Activated naive CD4-positive, alpha-beta T cell treated with anti-CD3 and anti-CD28 coated beads, Interleukin-2, amount 50 U/mL, for 16 hours (primary cell): ENCODE measurements at places on chromosomes 5 and 9.

DNA sequence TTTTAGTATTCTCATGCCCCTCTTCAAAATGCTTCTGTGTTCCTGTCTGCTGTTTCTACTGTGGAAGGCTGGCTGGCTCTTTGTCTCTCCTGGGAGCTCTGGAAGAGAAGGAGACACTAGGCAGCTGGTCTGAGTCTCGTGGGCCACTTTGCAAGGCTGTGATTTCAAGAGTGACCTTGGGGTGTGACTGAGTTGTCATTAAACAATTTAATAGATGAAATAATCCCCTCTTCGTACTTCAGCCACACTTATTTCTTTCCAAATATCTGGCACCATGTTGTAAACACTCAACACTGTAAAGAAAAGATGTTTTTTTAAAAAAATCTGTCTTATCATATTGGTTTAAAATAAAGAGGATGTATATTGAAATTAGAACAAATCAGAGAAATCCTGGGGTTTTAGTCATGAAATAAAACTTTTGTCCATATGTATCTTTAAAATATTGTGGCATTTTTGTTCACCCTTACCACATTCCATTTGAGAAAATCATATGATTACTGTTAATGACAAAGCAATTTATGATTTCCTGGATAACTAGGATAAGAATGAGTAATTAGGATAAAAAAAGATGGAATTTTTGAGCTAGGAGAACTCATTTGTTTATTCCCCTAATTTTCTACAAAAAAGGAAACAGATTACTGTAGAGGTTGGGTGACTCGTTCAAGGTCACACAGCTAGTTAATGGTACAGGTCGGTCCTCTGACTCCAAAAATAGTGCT lies 200.8 kb downstream of the MAT2B start:
- no peak for DNase-seq

- no peak for DNase-seq
Measured at GRCh38 chr9:134299883-134300282, 26.4 kb upstream of the RXRA start.

- DNase-seq = no peak
Measured at GRCh38 chr5:89071941-89072331, 189.0 kb upstream of the MEF2C start.

- no peak for DNase-seq
Measured at GRCh38 chr9:136372561-136373299, 739 bp downstream of the CARD9 start.

DNA sequence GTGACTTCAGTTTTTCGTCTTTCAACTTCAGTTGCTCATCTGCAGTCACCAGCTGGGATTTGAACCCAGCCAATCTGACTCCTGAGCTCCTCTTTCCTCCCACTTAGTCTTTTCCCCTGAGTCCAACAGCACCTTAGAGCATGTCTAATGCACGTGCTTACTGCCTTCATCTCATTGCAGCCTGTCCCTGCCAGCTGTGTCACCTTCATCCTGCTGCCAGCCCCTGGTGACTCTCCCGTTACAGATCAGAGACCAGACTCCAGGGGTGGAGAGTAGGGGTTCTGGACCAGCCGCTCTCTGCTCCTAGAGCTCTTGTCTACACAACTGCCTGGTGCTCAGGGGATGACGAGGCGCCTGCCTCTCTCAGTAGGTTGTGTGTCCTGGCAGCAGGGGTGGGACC lies 132.9 kb upstream of the LMX1B start:
- DNase-seq = no peak

DNA sequence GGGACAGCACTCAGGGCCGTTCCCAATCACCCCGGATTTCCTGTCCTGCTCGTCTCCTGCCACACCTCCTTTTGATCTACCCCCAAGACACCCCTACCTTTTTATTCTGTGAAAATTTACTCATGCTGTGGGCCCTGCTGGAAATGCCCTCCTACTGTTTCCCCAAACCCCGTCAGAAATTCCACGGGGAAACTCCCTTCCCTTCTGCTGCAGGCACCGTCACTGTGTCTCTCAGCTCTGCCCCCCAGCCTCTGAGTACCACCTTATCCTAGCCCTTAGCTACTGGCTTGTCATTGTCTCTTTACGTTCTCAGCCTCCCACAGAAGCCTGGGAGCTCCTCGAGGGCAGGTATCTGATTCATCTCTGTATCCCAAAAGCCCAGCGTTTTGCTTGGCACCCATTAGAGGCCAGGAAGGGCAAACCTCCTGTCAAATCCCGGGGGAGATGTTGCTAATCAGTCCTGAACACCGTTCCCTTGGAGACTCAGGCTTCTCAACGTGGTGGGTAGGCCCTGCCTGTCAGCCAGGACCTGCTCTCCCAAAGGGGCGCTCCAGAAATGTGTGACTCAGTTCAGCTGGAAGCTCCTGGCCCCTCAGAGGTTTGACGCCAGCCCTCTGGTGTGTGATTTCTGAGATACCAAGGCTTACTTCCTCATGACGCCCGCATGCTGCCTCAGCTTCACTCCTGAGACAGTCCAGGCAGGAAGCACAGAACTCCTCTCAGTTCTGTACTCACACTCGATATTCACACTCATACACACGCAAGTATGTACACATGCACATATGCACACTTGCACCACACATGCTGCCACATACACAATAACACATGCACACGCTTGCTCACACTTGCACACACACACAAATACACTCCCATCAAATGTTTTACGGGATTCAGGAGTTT lies 50.7 kb upstream of the GRHPR start:
- DNase-seq = no peak

DNA sequence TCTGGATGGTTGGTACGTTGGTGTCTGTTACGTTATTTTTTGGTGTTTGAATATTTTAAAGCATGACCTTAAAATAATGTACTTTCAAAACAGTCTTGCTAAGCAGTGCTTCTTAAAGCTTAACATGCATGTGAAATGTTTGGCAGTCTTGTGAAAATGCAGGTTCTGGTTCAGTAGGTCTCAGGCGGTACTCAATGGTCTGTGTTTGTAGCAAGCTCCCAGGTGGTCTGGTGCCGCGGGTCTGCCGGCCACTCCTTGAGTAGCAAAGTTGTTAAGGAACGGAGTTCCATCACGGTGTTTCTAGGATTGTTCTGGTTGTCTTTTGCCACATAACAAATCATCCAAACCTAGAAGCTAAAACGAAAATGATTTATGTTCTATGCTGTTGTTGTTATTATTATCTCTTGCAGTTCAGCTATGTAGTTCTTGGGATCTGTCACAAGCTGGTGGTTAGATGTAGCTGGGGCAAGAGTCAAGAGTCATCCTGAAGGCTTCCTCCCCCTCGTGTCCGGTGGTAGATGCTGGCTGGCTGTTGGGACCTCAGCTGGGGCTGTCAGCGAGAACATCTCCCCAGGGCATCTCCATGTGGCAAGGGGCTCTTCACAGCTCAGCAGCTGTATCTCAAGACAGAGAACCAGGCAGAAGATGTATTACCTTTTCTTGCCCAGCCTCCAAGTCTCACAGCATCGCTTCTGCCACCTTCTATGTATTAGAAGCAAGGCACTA lies 186.8 kb downstream of the PALM2AKAP2 start:
- DNase-seq = no peak

DNA sequence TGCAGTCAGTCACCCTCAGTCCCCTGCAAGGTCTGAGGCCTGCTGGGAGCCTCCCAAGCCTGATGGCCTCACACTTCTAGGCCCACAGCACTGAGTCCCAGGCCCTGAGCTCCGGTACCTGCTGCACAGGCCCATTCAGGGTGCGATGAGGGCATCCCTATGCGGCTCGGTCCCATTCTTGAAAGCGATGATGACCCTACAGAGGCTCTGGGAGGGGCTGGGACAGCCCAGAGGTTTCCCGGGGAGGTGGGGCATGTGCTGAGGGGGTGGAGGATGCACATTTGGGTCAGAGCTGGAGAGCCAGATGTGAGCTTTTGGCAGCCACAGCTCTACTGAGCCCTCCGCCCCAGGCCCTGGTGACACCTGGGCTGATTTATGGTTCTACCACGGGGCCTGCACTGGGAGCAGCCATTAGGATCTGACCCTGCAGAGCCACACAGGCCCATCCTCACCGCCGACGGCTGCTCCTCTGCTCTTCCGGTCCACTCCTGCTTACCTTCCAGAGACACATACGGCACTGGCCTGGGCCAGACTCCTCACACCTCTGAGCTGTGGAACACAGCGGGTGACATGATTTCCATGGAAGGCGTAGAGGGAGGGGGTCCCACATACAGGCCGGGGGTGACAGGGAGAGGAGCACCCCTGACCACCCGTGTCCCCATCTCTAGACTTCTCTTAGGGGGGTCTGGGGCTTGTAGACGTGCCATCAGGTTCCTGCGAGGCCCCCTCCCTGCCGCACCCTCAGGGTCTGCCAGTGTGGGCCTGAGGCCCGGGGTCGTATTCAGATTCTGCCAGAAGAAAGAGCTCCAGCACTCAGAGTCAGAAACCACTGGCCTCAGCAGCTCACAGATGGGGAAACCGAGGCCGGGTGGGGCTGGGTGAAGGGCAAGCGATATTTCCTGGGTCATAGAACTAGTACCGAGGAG lies 53.4 kb downstream of the COL23A1 start:
- no peak for DNase-seq

DNA sequence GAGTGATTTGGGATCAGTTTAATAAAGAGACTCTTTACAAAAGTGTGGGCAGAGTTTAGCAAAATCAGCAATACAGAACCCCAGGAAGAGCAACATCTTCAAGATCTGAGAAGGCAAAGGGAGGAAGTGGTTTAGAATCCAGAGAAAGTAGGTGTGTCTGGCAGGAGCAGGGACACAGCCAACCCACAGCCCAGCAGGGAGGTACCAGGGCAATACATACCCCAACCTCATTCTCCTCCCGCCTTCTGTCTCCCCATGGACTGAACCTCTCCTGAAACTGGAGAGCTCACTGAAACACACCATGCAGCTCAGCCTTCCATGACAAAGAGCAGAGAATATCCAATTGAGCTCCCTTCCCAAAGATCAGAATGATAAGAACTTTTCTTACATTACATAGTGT lies 283.4 kb downstream of the PRELID2 start:
- DNase-seq = no peak

- peak; percentile 90 for DNase-seq
Measured at GRCh38 chr9:93134015-93134739, at the start of gene NINJ1. Gene NINJ1, minus strand, starts transcription at chr9:93134251. Its CDS starts 34 bp downstream, at chr9:93134217.

- DNase-seq = no peak
Measured at GRCh38 chr5:178468196-178468685, 122.0 kb downstream of the COL23A1 start.

DNA sequence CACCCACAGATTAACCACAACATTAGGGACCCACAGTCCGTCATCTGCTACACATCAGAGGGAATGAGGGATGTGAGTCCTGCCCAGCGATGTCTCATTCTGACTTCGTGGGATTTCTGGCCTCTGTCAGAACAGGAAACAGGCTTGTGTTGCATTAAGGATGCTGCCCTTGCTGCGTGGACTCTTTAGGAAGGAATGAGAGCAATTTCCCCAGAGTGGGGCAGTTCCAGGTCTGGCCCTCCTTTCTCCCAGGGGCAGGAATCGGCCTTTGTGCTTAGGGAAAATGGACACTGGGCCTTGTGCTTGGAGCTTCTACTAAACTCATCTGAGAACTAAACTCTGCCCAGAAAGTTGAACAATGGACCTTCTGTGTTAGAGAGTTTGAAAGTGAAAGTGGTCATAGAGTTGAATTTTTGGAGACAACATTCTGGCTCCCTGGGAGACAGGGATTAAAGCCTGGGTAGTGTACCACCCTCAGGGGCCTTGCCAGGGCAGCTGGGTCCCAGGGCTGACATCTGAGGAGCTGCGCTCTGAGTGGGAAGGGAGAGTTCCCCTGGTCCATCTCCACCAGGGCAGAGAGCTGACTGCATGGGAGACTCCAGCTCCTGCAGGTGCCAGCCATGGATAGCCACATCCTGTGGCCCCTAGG lies 37.8 kb upstream of the S1PR3 start:
- no peak for DNase-seq

DNA sequence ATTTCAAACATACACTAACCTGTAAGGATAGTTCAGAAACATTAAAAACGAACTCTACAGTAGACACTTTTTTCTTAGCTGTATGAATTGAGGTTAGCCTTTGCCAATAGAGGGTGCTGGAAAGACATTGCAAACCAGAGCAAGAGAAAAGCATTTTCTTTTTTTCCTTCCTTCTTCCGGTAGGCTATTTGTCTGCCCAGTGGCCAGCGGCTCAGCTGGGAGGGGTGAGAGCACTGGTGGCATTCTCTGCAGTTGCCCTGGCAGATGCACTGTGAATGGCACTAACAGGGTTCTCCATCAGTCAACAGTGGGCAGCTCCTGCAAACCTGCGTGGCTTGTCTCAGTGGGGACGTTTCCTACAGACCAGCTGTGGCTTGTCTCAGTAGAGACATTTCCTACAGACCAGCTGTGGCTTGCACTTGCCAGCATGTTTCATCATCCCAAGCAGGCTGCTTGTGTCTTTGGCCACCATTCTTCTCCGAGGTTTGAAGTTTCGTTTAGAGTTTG lies 984.5 kb upstream of the CDH18 start:
- DNase-seq = no peak

DNA sequence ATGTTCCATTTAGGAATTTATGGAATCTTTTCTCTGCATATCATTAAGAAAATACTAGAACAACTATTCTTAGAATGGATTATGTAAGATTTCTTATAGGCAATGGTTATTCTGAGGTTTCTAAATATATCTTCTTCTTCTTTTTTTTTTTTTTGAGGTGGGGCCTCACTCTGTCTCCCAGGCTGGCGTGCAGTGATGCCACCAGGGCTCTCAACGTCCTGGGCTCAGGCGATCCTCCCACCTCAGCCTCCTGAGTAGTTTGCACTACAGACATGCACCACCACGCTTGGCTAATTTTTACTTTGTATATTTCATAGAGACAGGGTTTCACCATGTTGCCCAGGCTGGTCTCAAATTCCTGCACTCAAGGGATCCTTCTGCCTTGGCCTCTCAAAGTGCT lies 137.2 kb downstream of the SREK1 start:
- DNase-seq = no peak

- DNase-seq = no peak
Measured at GRCh38 chr9:131677049-131677443, 62.8 kb downstream of the RAPGEF1 start.

DNA sequence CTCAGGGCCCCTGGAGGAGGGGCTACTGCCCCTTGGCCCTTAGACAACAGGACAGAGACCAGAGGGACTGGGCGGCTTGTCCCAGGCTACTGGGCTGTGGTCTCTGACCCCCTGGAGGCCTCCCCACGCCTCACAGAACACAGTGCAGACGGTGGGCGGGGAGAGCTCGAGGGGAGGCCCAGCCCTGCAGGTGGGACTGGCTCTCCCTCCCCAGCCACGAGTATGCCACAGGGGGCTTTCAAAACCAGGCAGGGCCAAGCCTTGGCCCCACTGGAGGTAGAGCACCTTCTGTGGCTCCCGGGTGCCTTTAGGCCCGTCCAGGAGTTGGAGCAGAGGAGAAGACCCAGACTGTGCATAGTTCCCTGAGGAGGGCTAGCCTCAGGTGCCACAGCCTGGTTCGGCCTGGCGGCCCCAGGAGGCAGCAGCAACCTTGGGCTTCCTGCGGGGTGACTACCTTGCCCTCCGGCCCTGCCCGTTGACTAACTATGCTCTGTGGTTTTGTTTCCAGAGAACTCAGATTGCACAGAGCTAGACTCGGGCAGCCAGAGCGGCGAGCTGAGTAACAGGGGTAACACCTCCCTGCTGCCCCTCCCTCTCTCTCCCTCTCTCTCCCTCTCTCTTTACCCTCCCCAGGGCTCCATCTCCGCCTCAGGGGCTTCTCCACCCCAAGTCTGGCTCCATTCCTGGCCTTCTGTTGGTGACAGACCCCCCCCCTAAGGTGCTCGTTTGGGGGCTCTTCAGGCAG lies 15.5 kb downstream of the CARD19 start:
- DNase-seq = no peak

GRCh38 chr9:16879416-16879815 lies 8.9 kb upstream of the BNC2 start:
- no peak for DNase-seq
